Natural killer cell (primary cell): ENCODE measurements at places on chromosomes 5 and 9. TPM values are rescaled to one million over a fixed set of nuclear protein-coding genes. Genes with fewer than 3 reads are reported as not detected.

DNA sequence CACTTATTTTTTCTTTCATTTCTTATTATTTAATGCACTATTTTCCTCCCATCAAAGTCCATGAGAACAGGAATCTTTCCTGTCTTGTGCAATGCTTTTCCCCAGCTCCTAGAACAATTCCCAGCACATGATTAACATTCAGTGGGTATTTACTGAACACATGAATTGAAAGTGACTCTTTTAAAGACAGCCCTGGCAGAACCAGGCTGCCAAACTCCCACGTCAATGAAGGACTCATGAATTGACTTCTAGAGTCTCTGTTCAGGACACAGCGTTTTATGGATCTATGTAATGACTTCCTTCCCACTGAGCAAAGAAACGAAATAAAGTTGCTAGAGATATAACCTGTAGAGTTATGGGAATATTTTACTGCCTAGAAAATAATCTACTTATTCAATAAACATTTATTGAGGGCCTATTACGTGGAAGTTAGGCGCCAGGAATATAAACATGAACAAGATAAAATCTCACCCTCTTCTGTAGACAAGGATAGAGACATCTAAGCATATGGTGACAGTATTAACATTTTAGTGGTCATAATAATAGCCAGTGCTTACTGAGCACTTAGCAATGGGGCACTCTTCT is 485.9 kb upstream of the KLF4 start:
- DNase-seq: no peak

DNA sequence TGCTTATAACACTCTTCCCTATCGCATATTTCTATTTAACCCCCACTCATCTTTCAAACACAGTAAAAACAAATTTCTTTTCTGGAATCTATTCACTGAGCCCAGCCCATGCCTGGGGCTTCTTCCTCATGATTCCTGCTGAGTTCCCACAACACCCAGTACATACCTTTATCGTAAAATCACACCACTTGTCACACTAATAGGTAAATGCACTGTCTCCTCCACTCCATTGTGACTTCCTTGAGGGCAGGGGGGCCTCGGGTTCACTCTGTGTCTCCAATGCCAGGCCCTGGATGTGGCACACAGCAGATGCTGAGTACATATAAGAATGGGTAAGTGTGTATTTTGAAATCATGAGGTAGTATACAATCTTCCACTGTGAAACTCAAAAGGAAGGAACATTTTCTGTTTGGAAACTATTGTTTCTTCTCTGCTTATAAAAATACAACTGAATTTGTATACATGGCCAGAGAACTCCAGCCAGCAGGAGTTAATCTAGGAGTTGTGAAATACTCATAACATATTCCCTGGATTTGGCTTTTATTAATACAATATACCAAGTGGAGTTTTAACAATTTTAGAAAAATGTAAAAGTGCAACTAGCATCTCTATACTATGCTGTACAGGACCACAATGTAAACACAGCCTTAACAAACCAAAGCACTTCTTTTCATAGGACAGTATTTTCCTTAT is 7.2 kb downstream of the PLK2 start:
- DNase-seq: no peak

The UBQLN1 gene
- 151 TPM for total RNA-seq

The ADAMTS6 gene
- 0.47 TPM for total RNA-seq

DNA sequence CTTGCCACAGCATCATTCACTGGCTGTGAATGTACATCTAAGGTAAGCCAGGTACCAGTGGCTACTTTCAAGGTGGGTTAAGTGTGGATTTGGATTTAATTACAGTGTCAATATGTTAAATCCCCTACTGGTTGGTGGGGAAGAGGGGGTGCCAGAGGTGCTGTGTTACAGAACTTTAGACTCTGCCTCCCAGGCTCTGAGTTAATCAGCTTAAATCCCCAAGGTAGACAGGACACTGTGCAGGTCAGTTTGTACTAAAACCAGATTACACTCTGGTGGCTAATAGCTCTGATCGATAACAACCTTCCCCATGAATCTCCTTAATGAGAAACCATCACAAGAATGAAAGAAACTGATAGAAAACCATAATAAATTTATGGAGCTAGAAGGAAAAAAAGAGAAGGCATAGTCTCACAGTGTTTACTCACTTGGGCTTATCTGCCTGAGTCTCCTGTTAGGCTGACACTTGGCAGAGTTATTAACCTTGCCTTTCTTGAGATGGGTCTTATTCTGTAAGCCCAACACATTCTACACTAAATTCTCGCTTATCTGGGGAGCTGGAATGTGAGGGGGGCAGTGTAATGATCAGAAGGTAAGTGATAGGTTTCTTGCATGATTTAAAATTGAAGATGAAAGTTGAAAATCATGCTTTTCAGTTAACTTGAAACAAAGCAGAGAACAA is 106.8 kb downstream of the LMNB1 start:
- no peak for DNase-seq

GRCh38 chr5:131756942-131757341 is 39.9 kb downstream of the FNIP1 start:
- no peak for DNase-seq

DNA sequence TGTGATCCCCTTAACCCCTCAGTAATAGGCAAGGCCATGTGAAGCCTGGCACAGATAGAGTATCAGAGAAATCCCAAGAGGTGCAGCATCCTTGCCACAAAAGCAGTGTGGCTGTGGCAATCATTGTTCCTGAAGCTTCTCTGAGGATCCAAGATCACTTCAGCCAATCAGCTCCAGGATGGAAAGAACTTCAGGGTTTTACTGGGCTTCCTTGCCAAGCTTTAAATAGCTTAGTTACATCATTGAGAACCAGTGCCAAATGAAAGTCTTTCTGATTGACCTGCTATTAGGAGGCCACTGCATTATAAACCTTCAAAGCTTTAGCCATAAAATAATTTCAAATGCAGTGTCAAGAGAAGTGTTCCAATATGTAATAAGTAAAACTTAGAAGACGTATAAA is 430.6 kb downstream of the PIK3R1 start:
- no peak for DNase-seq
